Caco-2 (cell line): ENCODE measurements at places on chromosomes 12 and 14. TPM values are rescaled to one million over a fixed set of nuclear protein-coding genes. Genes with fewer than 3 reads are reported as not detected.
A peak's percentile ranks its signal among the peaks of the same experiment; 100 is the strongest.

GRCh38 chr12:14814014-14814413 is at the start of gene SMCO3:
TSS of gene SMCO3 (minus strand) at chr12:14814182. CDS start at chr12:14806680, 7,502 bp downstream.
- H3K4me1 ChIP-seq: no peaks in the 10 kb centered on the region
- H3K36me3 ChIP-seq: no peaks in the 10 kb centered on the region
- DNase-seq: no peak
- H3K27ac ChIP-seq: no peak within 1 kb of the TSS

DNA sequence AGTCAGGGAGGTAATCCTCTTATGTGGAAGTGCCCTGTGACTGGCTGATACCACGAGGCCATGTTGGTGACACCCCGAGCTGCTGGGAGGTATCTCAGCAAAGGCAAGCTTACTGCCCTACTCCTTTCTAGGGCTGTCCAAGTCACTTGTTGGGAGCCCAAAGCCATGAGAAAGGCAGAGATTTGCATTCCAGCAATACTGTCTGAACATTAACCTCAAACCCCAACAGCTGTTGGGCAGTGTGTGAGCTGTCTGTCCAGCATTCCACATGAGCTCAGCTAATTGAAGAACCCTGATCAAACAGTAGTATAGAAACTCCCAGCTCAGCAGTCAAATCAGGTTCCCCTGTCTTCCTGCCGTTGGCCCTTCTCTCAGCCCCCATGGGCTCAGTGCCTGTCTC is 9.2 kb downstream of the ABHD4 start:
- H3K4me1 ChIP-seq: peaks cover 61% of the 10 kb centered on the region
- DNase-seq: no peak
- H3K27me3 ChIP-seq: no peaks in the 10 kb centered on the region
- peak overlapping the region; percentile 65 for H3K27ac ChIP-seq
- H3K36me3 ChIP-seq: peaks cover 6% of the 10 kb centered on the region

- no peak overlapping the region for H3K27ac ChIP-seq
- no peaks in the 10 kb centered on the region for H3K4me1 ChIP-seq
- H3K27me3 ChIP-seq: no peaks in the 10 kb centered on the region
Measured at GRCh38 chr14:81839056-81839455, 305.4 kb upstream of the SEL1L start.

DNA sequence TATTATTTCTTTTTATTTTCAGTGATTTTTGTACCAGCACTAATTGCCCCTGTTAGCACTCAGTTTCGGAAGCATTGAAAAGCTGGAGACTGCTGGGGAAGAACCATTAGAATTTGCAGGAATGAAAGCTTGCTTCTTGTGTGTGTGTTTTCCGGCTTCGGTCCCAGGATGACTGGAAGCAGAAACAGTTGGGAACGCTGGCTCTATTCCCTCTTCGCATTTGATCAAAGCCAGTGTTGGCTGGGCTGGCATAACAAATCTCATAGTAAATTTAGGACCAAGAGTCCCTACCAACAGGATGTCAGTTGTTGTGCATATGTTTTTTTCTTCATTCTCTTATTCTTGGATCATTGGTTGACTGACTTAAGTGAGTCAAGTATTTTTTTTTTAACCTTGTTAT is 53.6 kb upstream of the TRAF3 start:
- no peak for DNase-seq
- H3K4me1 ChIP-seq: 0 out of 2 replicates have a peak, but pooled peaks cover 6% of the 10 kb centered on the region
- no peak overlapping the region for H3K27ac ChIP-seq
- H3K27me3 ChIP-seq: no peaks in the 10 kb centered on the region
- H3K36me3 ChIP-seq: peaks cover 4% of the 10 kb centered on the region

DNA sequence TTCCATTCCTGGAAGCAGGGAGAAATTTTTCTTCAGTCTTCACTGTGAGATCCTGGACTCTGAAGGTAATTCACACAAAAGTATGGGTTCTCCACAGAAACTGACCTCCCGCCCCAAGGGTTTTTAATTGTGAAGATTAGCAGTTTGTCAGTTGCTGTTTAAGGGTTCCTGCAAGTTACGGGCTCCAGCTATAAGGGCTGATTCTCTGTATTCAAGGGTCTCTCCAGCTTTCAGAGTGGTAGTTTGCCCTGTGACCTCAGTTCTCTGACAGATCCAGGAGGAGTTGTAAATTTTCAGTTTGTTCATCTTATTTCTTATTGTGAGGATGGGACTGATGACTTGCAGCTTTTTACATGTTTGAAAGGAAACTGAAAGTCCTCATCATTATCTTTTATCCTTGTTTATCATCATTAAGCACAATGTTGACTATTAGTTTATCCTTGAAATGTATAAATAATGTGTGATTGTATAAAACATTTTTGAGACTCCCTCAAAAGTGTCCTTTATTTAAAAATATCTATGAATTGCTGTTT is 110.9 kb downstream of the SCAF11 start:
- H3K4me1 ChIP-seq: no peaks in the 10 kb centered on the region
- no peaks in the 10 kb centered on the region for H3K27me3 ChIP-seq
- no peak overlapping the region for H3K4me3 ChIP-seq
- no peak overlapping the region for H3K27ac ChIP-seq
- peaks cover 4% of the 10 kb centered on the region for H3K36me3 ChIP-seq
- no peak for DNase-seq

- H3K4me3 ChIP-seq: no peak overlapping the region
- H3K4me1 ChIP-seq: peaks cover 64% of the 10 kb centered on the region
- H3K36me3 ChIP-seq: no peaks in the 10 kb centered on the region
- no peaks in the 10 kb centered on the region for H3K27me3 ChIP-seq
Measured at GRCh38 chr14:31949709-31950108, 127.4 kb upstream of the ARHGAP5 start.

SLC38A4 gene
- total RNA-seq: 16.0 and 20.1 TPM in 2 replicates

DNA sequence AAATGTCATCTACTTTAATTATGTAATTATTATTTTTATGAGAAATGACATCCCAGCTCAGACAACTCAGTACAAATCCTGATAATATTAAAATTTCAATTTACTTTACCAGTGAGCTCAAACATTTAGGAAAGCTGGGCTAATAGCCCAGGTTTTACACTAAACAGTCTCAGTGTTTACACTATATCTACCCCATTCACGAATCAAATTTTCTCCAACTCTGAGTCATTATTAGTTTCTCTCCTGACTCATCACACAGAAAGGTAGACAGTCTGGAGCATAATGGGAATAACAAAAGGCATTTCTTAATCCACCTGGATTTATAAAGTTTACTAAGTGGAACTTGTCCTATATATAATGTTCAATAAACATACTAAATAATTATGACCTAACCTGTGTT is 5.7 kb downstream of the PAWR start:
- no peak overlapping the region for H3K4me3 ChIP-seq
- no peaks in the 10 kb centered on the region for H3K36me3 ChIP-seq
- H3K27me3 ChIP-seq: no peaks in the 10 kb centered on the region
- H3K27ac ChIP-seq: no peak overlapping the region
- peaks cover 25% of the 10 kb centered on the region for H3K4me1 ChIP-seq

GRCh38 chr12:3551386-3551785 is 60.4 kb downstream of the PRMT8 start:
- H3K36me3 ChIP-seq: no peaks in the 10 kb centered on the region
- no peaks in the 10 kb centered on the region for H3K27me3 ChIP-seq
- H3K4me3 ChIP-seq: no peak overlapping the region

DNA sequence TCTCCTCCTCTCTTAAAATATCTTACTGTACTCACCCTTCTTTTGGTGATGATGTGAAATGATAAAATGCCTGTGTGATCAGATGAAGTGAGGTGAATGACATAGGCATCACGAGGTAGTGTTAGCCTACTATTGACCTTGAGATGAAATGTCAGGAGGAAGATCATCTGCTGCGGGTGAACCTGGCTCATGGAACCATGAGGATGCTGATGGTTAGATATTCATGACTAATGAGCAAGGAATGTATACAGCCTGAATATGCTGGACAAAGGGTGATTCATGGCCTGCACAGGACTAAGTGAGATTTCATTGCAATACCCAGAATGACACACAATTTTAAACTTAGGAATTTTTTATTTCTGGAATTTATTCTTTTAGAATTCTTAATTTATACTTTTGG is 89.6 kb downstream of the DAAM1 start:
- no peak for DNase-seq

VDR gene
- total RNA-seq: 13.6 and 15.4 TPM in 2 replicates

GRCh38 chr14:95897280-95897679 is 20.6 kb downstream of the TUNAR start:
- H3K27ac ChIP-seq: no peak overlapping the region
- no peak overlapping the region for H3K4me3 ChIP-seq
- H3K27me3 ChIP-seq: no peaks in the 10 kb centered on the region
- H3K36me3 ChIP-seq: no peaks in the 10 kb centered on the region

NXPH4 gene
- 10.0 and 10.6 TPM in 2 replicates for total RNA-seq

DNA sequence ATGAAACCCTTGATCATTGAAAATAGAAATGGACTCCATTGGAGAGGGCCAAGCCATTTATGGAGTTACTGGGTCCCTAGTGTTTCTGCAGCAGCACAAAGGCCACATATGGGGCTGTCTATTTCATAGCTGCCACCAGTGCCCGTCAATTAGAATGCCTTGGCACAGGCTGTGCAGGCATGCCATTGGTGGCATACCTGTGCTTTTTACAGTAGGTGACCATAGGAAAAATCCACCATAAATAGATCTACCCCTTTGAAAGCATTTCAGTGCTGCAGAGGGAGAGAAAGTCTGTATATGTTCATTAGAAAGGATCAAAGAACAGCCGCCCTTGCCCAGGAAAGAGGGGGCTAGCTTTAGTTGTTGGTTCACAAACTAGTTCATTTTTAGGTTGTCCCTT is 13.1 kb downstream of the MYBPC1 start:
- no peak overlapping the region for H3K4me3 ChIP-seq
- peak; percentile 50 for DNase-seq
- H3K4me1 ChIP-seq: peaks cover 45% of the 10 kb centered on the region
- H3K36me3 ChIP-seq: no peaks in the 10 kb centered on the region
- H3K27ac ChIP-seq: peak overlapping the region; percentile 99

RERG gene
- total RNA-seq: 0.37 TPM in 1 of 2 replicates, not detected in the other

- H3K4me3 ChIP-seq: no peak overlapping the region
- no peak for DNase-seq
- no peaks in the 10 kb centered on the region for H3K27me3 ChIP-seq
- H3K27ac ChIP-seq: no peak overlapping the region
- 0 out of 2 replicates have a peak, but pooled peaks cover 5% of the 10 kb centered on the region for H3K4me1 ChIP-seq
Measured at GRCh38 chr12:1993871-1994371, 10.3 kb downstream of the DCP1B start.

DNA sequence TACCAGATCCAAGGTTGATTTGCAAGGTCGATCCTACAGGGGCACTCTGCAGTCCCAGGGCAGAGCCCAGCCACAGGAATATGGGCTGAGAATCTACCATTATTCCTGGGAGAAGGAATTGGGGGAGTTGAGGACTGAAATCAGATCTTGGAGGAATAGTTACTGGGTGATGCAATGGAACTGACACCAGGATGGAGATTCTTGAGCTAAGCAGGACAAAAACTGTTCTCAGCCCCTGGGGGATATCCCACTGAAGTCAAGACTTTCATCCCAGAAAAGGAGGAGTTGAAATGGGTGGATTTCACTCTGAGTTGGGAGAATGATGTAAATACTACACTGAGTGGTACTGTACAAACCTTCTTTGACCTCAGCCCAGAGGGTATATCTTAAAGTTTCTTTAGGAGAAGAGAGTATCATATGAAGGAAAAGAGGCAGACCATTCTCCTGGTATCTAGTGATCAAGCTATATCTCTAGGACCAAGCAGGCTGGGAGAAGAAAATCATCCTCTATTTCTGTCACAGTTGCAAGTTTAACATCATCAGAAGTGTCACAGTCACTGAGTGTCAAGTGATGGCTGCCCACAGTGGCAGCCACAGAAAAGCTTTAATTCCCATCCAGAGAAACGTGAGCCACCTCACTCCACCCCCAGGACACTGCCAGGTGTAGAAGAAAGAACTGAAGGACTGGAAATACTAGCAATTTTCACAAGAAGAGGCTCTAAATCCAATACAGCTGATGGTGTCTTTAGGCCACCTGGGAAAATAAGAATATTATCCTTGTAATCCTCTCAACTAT is 181.9 kb downstream of the NUAK1 start:
- no peak overlapping the region for H3K27ac ChIP-seq
- DNase-seq: no peak
- H3K27me3 ChIP-seq: no peaks in the 10 kb centered on the region
- H3K4me3 ChIP-seq: no peak overlapping the region

DNA sequence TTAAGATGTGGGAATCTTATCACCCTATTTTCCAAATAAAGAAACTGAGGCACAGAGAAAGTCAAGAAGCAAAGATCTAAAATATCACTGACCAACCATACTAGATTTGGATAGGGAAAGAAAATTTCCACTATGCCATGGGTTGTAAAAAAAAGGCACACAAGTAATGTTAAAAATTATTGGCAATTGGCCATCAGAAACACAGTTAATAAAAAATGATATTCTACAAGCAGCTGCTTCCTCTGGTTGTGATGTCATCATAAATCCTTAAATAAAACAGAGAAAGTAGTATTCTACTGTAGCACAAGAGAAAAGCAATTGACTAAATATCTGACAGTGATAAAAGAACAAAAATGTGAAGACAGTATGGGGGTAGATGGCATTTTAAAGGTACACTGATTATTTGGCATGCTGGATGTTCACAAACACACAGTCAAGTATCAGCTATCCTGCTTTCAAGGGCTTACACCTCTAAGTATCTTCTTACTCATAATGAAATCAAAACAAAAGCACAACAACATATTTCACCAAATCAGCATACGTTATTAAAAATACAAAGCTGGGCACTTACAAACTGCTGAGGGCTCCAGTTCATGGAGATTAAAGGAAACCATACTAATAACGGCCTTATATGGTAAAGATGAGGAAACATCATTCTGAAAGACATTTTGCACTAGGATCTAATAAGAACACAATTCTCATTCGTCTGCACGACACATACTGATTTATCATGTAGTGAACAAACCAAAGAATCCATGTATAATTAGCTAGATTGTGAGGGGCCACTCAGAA is 45.7 kb downstream of the CORO1C start:
- peaks cover 51% of the 10 kb centered on the region for H3K4me1 ChIP-seq
- H3K4me3 ChIP-seq: no peak overlapping the region
- no peak overlapping the region for H3K27ac ChIP-seq
- H3K27me3 ChIP-seq: no peaks in the 10 kb centered on the region

FOXG1 gene
- total RNA-seq: not detected in 2 replicates

DNA sequence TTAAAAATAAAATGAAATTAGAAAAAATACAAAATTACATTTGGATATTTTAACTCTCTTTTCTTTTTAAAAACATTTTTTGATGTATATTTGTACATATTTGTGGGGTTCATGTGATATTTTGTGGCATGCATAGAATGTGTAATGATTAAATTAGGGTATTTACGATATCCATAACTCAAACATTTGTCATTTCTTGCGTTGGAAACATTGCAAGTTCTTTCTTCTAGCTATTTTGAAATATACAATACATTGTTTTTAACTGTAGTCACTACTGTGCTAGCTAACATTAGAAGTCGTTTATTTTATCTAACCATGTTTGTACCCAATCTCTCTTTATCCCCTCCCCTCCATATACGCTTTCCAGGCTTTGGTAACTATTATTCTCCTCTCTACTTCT is 13.9 kb upstream of the EIF2S3B start:
- H3K36me3 ChIP-seq: no peaks in the 10 kb centered on the region
- H3K4me3 ChIP-seq: no peak overlapping the region
- H3K27me3 ChIP-seq: no peaks in the 10 kb centered on the region
- H3K27ac ChIP-seq: no peak overlapping the region
- no peaks in the 10 kb centered on the region for H3K4me1 ChIP-seq

TAS2R20 gene
- total RNA-seq: 2.2 and 3.8 TPM in 2 replicates

SYT1 gene
- 0.39 and 1.2 TPM in 2 replicates for total RNA-seq

CIT gene
- 55.9 and 62.3 TPM in 2 replicates for total RNA-seq

EPYC gene
- not detected in 2 replicates for total RNA-seq

- no peaks in the 10 kb centered on the region for H3K4me1 ChIP-seq
- H3K27me3 ChIP-seq: no peaks in the 10 kb centered on the region
Measured at GRCh38 chr12:56840922-56841321, 77.8 kb downstream of the HSD17B6 start.

PRKD1 gene
- 0.36 and 0.49 TPM in 2 replicates for total RNA-seq
